Fibroblast of skin of abdomen (primary cell): ENCODE measurements at places on chromosomes 2 and 18.
A peak's percentile ranks its signal among the peaks of the same experiment; 100 is the strongest.

DNA sequence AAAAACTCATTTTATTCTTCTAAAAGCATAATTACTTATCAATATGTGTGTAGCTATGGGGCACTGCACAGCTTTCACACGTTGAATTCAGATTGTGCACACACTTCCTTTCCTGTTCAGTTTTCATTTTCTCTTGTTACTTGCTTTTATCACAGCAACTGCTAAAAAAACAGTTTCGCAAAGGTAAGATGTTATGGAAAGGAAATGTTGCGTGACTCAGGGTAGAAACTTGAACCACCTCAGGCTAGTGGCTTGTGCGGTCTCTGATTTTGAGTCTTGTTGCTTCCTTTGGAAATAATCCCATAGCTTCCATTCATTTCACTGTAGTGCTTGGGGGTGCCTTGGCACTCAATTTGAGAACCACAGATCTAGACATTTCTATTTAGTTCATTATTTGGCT, 171.9 kb downstream of the FMNL2 start:
- no peak for DNase-seq

DNA sequence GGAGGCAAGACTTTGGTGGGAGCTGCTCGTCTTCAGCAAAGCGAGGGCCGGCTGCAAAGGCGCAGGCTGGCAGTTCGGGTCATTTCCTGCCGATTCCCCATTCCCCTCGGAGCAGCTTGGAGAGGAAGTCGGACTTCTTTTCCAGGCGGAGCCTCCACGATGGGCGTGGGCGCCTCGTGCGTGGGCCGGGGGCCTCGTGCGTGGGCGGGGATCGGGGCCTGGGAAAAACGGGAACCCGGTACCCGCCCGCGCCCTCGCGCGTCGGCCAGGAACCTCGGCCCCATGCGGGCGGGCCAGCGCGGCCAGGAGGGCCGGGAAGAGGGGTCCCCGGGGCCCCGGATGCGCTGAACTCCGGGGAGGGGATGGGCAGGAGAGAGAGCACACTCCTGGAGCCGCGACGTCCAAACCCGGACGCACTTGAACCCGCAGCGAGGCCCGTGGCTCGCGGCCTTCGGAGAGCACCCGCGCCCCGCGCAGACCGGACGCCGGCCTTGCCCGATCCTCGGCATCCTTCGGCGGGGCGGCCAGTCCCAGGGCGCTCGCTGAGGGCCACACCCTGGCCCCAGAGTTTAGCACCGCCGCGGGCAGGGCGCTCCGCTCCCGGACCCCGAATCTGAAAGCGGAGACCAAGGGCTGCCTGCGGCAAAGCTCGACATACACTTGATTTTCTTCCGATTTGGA, 368.4 kb downstream of the MTX2 start:
- DNase-seq = peak; percentile 81

DNA sequence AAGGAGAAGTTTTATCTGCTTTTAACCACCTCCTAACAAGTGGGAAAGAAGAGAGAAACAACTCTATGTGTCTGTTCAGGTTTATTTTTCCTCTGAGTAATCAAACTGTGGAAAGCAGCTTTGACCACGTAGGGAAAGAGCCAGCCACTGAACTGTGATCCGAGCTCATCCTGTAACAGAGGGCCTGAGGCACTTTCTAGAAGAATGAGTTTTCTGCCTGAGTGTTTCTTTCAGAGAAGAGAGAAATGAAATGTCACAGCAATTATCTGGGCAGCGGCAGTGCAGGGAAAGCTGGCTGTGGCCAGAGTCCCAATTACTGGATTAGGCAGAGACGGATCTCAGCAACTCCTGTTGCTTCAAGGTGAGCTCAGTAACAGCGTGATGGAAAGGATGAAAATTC, 151.9 kb downstream of the CD226 start:
- no peak for DNase-seq

DNA sequence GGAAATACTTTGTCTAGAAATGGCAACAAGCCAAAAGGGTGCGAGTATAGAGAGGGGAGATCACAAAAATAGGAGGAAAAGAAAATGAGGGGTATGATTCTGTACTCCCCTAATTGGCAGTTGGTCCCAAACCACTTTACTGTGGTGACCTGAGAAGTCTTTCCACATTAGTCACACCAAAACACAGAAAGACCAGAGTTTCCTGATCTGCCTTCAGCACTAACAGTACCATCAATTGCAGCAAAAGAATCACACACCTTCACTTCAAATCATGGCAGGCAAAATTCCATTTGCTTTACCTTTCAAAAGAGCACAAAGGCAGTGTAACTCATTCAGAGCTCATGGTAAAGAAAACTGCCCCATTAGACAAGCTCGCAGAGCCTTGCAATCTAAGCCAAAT, 86.8 kb downstream of the ALK start:
- DNase-seq = peak; percentile 41

DNA sequence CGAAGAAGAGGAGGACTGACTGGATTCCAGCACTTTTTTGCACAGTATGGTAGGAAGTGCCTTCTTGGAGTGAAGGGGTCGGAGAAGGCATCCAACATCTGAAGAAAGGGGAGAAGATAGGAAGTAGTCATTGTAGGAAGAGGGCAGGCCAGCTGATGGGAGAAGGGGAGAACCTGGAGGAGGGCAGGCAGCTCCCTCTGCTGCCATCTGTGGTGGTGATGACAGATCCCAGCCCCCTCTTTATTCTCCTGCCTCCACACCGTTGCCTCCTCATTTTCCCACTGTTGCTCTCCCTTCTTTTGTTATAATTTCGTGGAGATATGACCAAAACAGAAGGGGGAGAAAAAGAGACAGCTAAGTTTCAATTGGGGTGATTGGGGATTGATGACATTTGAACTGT, 2.9 kb upstream of the SCYGR2 start:
- no peak for DNase-seq

DNA sequence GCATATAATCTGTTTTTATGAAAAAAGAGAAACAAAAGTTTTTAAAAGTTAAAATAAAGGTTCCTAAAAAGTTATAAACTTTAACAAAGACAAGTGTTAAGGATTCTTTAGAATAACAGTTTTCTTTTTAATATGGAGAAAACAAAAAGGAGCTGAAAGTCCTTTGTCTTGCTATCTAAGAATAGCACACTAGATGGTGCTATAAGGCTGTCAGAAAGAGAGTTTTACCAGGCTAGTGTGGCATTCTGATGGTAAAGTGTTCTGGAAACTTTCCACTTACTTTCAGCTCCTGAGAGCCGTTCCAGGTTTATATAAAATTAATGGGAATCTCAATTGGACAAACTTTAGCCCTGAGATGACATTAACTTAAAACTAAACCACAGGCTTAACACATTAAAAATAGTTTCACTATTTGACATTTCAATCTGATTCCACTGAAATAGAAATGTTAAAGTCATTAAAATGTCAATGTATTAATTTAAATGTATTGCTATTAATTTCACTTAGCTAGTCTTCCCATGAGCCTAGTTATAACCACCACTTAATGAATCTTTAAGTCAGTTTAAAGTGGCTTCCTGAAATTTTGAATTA, 3.7 kb downstream of the FBXO48 start:
- peak; percentile 60 for DNase-seq

- DNase-seq = no peak
Observed at GRCh38 chr18:36760598-36760997, 68.2 kb downstream of the TPGS2 start.

DNA sequence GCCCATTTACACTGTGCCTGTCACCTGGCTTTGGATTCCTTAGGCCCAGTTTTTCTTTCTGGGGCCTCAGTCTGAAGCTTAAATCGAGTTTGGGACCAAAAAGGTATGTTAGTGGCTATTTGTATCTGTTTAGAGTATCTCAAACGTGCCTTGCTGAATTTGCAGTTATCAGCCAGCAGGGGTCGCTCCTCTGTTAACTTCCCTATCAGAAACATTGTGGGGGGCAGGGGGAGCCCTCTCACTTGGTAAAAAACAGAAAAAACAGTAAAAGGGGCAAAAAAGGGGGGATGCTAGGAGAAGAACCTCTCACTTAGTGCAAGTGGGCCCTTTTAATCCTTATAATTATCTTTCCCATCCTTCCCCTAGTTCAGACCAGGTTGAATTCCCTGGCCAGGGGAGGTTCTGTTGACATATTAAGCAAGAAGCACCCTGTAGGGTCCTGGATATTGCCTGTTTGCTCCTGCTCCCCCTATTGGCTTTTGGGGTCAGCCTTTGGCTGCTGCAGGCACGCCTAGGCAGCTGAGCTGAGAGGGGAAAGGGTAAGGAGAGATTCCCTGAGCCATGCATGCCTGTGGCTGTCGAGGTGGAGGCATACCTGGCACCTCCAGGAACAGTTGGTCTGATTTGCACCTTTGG, 8.8 kb upstream of the IFIH1 start:
- DNase-seq = no peak

- DNase-seq = peak; percentile 76
Observed at GRCh38 chr18:45690975-45691815, 32.8 kb upstream of the SLC14A1 start.

GRCh38 chr18:50377061-50377798, 2.4 kb downstream of the SKA1 start:
- no peak for DNase-seq

- DNase-seq = peak; percentile 5
Observed at GRCh38 chr18:60090170-60090569, 190.4 kb downstream of the PMAIP1 start.

DNA sequence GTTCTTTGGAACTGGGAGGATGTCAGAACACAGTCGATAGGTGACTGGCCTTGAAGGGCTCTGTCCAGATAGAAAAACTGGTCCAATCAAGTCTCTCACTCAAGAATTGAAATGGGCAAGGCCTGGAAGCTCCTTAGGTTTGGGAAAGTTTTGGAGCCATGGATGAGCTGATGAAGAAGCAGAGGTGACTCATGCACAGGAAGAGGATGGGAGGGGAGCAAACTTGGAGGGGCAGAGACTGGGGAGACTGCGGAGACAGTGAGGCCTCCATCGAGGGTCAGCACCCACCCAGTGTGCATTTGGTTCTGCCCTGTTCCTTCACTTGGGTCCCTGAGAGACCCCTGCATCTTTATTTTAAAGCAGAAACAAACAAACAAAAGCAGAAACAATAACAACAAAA, 41.1 kb downstream of the SOWAHC start:
- no peak for DNase-seq

DNA sequence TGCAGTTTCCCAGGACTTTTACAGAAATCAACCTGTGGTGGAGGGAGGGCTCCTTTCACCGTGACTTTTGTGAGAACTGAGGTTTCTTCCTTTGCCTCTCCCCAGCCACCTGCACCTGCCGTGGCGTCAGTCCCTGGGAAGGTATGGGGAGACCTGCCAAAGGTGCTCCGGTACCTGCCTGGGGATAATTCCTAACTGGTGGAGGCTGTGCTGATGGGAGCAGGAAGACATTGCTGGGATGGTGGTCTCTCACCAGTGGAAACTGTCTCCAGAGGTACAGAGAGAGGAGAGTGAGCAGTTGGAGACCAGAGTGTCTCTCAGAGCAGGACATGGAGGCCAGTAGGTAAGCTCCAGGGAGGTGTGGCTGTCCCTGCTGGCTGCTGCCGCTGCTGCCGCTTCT, 52.6 kb downstream of the CIB4 start:
- no peak for DNase-seq

- DNase-seq = no peak
Observed at GRCh38 chr2:236157366-236157765, 10.8 kb downstream of the GBX2 start.

DNA sequence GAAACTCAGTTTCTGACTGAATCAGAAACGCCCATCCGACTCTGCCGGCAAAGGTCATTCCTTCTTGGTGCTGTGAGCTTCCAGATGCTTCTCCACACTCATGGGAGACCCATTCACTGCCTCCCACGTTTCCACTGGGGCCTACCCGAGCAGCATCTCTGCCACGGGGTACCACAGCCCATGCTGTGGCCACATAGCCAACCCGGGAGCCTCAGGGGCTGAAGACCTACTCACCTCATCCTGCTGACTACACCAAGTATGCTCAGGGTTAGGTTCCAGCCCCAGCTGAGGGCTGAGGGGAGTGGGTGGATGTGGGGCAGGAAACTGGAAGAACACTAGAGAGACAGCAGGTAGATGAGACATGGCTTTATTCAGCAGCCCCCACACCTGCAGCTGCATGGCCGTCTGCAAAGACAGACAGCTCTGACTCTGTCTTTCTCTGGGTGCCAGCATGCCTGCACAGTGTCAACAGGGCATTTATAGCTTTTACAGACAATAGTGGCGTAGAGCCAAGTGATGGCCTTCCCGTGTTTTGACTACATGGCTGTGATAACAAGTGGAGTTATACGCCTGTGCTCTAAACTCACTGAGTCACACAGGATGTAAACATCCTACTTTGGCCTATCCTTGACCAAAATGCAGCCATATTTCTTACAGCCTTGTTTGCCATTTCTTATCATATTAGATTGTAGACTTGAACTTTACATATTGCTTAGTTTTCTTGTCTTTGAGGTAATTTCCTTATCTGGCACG, 16.5 kb upstream of the KLHL23 start:
- DNase-seq = no peak

DNA sequence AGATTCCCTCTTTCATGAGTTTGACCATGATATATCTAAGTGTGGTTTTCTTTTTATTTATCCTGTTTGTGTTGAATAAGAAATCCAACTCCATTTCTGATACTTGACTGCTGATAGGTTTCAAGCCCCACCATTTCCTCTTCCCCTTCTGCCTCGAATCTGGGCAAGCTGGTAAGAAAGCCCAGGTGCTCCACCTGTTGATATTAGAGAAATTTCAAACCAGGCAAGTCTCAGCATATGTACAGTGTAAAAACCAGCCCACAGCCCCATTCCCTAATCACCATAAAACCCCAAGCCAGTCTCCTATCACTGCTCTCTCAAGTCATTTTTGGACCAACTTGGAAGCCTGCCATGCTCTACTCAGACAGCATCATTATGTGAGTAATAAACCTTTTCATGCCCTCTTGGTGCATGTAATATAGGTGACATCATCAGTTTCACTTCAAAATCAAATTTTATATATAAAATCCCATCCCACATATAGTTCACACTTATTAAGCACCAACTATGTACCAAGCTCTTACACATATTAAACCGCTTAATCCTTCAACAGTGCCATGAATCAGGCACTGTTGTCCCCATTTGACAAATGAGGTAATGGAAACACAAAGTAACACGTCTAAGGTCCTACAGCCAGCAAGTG, 46.6 kb downstream of the SMAD2 start:
- peak; percentile 61 for DNase-seq

DNA sequence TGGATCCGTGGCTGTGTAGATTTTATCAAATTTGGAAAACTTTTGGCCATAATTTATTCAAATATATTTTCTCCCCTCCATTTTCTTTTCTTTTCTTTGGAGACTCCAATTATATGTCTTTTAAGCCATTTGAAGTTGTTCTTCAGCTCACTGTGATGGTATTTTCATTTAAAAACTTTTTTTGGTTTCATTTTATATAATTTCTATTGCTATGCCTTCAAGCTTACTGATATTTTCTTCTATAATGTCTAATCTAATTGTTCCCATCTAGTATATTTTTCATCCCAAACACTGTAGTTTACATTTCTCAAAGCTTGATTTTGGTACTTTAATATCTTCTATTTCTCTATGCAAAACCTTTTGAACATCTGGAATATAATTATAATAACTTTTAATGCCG, 72.5 kb downstream of the WDR7 start:
- no peak for DNase-seq

GRCh38 chr18:3250237-3251107, 2.9 kb downstream of the MYL12A start:
- DNase-seq = peak; percentile 87
